ENCODE measurements at places on chromosomes 5 and 9.

GRCh38 chr5:112294126-112294525 is 125.0 kb downstream of the EPB41L4A start:
- DNase-seq, result no peak

GRCh38 chr5:181087309-181087708 is 43.7 kb downstream of the OR2V1 start:
- no peak for DNase-seq

DNA sequence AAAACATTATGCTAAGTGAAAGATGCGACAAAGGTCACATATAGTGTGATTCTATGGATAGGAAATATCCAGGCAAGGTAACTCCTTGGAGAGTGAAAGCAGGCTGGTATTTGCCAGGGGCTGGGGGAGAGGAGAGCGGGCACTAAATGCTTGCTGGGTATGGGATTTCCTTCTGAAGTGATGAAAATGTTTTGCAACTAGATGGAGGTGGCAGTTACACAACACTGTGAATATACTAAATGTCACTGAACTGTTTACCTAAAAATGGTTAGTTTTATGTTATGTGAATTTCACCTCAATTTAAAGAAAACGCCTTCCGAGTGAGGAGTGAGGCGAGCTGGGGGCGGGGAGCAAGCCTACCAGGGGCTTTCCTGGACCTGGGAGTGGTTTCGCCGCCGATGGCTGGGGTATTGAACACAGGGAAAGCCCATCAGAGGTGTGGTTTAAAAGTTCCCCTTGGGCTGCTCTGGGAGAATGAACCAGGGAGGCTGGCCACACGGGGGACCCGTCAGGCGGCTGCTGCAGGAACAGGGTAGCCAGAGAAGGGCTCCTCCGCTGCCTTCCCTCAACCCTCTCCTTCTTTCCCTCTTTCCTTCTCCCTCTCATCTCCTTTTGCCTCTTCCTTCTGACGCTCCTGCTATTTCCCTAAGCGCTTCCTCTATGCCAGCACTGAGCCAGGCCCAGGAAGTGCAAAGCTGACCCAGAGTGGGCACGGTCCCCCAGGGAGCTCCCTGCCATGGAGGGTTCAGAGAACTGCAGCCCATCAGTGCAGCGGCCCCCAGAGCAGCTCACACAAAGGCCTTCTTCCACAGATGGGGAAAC is 4.9 kb downstream of the AKNA start:
- peak; percentile 64 for DNase-seq

DNA sequence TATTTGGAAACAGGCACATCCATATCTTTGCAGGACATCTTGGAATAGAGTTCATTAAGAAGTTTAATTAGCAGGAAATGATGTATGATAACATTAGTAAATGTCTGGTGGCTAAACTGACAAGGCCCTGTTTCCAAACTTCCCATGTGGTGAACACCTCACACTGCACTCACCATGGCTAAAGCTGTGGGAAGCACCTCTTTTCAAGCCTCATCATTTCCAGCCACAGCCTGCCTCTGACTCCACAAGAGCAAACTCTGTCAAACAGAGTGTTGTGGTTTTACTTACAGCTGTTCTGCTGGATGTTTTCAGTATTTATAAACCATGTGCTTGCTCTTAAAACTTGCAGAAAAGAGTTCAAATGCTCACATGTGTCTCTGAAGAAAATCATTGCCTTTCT is 14.9 kb upstream of the NDUFB6 start:
- no peak for DNase-seq

DNA sequence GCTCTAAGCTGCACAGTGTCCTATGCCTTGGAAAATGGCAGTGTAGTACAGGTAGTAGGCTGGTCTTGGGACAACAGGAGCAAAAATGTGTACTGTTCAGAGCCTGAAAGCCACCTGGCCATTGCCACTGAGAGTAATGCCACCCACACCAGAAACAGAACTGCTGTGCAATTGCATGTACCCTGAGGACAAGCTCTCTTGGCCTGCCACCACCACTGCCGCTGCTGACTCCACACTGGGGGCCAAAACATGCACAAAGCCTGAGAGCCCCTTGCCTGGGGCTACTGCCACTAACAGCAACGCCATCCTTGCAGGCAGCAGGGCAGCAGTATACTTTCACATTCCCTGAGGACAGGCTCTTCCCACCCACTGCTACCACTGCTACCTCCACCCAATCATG is 251.9 kb upstream of the CDH12 start:
- DNase-seq, result no peak

- DNase-seq, result no peak
Observed at GRCh38 chr9:88890546-88890945, 100.7 kb upstream of the S1PR3 start.

DNA sequence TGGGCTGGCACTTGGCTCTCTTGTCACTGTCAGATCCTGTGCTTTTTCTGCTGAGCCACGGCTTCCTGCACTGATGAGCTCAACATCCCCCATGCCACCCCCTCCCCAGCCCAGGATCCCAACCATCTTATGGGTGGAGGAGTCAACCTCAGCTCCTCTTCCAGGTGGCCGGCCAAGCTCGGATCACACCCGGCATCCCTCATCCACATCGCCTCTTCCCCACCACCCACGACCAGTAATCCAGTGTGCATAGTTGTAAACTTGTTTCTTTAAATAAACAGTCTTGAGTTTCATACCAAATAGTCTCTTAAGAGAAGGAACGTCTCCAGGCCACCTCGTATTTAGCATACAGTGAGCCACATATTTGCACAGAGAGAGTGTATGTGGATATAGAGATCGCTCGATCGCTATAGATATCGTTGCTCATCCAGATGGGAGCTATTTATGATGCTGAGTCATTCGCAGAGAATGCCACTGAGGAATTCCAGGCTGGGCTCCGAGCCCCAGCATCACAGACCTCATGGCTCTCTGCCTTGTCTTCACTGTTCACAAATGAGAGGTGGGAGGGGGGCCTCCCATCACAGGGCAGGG is 61.8 kb upstream of the CPLX2 start:
- DNase-seq, result no peak

- DNase-seq, result no peak
Observed at GRCh38 chr9:89563571-89564345, 41.1 kb upstream of the GADD45G start.

- no peak for DNase-seq
Observed at GRCh38 chr9:122097679-122098315, 4.7 kb upstream of the TTLL11 start.

- no peak for DNase-seq
Observed at GRCh38 chr5:139385061-139386049, 2.3 kb upstream of the SLC23A1 start.

- DNase-seq, result no peak
Observed at GRCh38 chr5:76143884-76144283, 60.7 kb downstream of the SV2C start.

DNA sequence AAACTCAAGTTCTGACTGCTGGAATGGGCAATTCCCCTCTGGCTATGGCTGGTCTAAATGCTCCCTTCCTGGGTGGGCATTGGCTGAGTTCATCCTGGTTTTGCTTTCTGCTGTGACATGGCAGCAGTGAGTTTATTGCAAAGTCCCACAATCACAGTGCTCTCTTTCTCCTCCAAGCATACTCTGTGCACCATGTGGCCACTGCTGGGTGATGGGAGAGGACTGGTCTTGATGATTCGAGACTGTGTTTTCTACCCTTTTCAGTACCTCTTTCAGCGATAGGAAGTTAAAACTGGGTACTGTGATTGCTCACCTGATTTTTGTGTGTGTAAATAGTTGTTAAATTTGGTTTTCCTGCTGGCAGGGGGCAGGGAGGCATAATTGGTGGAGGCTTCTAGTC is 49.7 kb downstream of the FER start:
- DNase-seq, result no peak

- no peak for DNase-seq
Observed at GRCh38 chr5:113531481-113532159, 18.1 kb downstream of the YTHDC2 start.

- peak; percentile 22 for DNase-seq
Observed at GRCh38 chr5:1468247-1468612, 23.0 kb upstream of the SLC6A3 start.

- no peak for DNase-seq
Observed at GRCh38 chr5:97172227-97172626, 10.8 kb downstream of the RIOK2 start.

GRCh38 chr5:10085185-10085584 is 164.5 kb downstream of the ATPSCKMT start:
- DNase-seq, result no peak

DNA sequence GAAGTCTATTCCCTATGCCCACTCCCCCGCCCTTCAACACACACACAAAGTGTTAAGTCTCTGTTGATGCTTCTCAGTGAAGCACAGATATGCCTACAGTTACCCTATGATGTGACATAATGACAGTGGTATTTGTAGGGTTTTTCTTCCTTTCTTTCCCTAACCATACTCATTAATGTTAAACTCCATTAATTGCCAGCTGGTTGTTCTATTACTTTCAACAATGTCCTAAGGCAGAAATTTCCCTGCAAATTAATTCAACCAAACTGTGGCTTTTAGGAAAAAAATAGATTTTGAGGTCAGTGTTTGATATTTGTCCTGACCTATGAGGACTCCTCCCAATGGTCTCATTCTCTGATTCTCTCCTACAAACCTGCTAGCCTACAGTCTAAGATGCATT is 38.2 kb upstream of the SLCO6A1 start:
- no peak for DNase-seq

DNA sequence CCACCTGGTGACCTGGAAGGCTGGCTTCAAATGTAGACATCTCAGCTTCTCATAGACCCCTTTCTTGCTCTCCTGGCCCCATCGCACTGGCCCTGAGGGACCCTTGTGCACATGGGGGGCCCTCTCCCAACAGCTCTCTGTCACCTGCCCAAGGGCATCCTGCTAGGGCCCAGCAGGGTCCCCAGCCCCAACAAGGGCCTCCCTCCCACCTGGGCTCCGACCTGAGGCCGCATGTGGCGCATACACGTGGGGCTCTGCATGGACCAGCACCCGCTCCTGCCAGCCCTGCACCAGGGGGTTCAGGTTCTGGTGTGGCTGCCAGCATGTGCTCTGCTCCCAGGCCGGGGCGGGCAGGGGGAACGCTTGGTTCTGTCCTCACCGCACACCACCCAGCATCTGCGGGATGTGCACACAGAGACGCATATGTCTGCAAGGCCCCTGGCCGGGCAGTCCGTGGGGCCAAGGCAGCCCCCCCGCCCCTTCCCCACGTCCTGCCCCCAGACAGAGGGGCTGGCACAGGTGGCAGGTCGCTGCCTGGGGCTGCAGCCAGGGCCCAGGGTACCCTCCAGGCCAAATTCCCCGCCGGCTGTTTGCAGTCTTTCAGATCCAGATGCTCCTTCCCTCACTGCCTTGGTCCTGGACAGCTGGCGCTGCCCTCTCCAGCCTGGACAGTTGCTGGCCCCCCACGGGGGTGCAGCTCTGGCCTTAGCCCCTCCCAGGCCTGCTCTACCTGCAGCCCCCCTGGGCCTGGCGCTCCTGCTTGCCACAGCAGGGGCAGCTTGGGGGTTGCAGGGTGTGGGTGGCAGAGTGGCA is 17.9 kb upstream of the NRARP start:
- no peak for DNase-seq

DNA sequence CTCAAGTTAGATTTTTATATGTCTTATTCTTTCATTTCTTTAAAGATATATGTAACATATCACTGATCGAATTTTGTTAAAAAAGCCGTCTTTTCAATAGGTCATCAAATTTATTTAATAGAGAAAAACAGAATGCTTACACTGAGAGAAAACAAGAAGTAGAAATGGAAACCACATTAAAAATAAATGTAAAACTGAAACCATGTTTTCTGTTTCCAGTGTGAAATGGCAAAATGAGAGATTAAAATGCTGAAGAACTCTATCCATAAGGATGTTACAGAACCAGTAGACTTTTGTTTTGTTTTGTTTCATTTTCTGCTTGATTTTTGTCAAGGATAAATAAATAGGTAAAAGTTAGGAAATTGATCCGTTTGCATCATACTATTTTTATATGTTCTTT is 210.1 kb downstream of the PRDM9 start:
- DNase-seq, result no peak

DNA sequence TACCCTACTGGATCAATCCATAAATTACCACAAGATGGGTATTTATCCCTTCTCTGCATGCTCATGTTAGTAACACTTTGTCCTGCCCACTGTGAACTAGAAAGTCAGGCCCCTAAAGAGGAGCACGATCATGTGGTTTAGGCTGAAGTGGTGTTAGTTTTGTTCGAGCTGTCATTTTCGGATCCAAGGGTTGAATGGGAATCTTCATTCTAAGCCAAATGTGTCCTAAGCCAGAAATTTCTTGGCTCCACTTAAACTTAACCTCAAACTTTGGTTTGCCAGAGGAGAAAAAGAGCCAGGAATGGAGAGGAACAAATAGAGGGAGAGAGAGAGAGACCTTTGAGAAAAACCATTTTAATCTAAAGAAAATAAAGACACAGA is 837.7 kb upstream of the ZNF608 start:
- DNase-seq, result no peak

GRCh38 chr9:6764950-6765349 is 7.2 kb downstream of the KDM4C start:
- DNase-seq, result no peak

- DNase-seq, result no peak
Observed at GRCh38 chr5:180067986-180068385, 3.6 kb downstream of the RNF130 start.

Measured in activated T-cell treated with anti-CD3 and anti-CD28 coated beads, Interleukin-2, amount 50 U/mL, for 4 hours (primary cell).